ENCODE measurements at places on chromosomes 16 and 17.
A peak's percentile ranks its signal among the peaks of the same experiment; 100 is the strongest.

GRCh38 chr17:82752371-82753200 lies 721 bp downstream of the TBCD start:
- no peak for DNase-seq

DNA sequence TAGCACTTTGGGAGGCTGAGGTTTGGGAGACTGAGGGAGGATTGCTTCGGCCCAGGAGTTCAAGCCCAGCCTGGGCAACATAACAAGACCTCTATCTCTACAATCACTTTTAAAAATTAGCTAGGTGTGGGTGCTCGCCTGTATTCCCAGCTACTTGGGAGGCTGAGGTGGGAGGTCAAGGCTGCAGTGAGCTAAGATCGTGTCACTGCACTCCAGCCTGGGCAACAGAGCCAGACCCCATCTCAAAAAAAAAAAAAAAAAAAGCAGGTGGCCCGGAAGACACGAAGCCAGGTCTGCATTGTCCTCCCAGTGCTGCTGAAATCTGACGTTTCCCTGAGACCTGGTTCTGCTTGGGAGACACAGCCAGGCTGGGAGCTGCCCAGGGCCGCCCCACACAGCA lies 18.8 kb upstream of the TIMP2 start:
- no peak for DNase-seq

GRCh38 chr16:15038689-15039088 lies 17.2 kb downstream of the NTAN1 start:
- DNase-seq = no peak

DNA sequence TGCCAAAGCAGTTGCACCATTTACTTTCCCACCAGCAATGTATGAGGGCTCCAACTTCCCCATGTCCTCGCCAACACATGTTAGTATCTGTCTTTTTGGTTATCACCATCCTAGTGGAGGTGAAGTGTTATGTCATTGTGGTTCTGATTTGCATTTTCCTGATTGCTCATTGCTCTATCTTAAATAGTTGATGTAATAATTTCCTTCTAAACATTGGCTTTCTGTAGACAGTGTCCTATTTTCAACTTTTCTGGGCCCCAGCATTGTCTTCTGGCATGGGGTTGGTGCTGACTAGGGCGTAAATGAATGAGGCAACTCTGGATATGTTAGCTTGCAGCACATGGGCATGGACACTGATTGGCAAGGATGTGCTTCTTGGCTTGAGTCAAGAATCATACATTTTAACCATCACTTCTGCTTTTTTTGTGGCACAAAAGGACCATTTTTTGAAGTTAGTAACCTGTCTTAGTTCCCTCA lies 25.1 kb downstream of the PLCG2 start:
- DNase-seq = no peak

- no peak for DNase-seq
Measured at GRCh38 chr16:72841506-72841905, 206.4 kb downstream of the ZFHX3 start.

DNA sequence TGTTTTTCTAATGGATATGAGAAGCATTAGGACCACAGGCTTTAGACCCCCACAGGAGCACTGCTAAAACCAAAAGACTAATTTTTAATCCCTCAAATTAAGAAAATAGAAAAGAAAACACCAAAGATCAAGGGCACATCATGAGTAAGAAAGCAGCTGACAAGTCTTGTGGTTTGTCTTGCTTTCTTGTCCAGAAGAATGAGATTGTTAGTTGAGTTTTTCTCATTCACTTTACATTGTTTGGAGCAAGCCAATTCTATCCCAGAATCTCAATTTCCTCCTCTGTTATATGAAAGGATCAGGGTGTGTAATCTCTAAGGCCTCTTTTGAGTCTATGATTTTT lies 899.0 kb downstream of the KCNJ2 start:
- DNase-seq = no peak

GRCh38 chr17:59964482-59965328 lies at the start of gene RNFT1:
Gene RNFT1, minus strand, starts transcription at chr17:59964740. Its CDS starts 77 bp downstream, at chr17:59964663.
- DNase-seq = peak; percentile 80

DNA sequence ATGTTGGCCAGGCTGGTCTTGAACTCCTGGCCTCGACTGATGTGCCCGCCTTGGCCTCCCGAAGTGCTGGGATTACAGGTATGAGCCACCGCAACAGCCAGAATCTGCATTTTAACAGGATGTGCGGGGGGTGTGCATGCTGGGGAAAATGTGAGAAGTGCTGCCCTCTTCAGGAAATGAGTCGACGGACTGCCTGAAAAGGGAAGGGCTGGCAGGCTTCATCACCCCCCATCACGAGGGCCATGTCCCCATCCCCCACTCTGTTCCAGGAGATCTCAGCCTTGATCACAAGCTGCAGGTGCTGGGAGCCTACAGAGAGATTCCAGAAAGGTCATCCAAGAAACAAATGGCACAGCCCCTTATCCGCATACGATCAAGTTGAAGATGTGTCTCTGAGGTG lies 195.3 kb upstream of the RPL38 start:
- no peak for DNase-seq

- DNase-seq = no peak
Measured at GRCh38 chr17:50863931-50864330, 2.2 kb downstream of the TOB1 start.

DNA sequence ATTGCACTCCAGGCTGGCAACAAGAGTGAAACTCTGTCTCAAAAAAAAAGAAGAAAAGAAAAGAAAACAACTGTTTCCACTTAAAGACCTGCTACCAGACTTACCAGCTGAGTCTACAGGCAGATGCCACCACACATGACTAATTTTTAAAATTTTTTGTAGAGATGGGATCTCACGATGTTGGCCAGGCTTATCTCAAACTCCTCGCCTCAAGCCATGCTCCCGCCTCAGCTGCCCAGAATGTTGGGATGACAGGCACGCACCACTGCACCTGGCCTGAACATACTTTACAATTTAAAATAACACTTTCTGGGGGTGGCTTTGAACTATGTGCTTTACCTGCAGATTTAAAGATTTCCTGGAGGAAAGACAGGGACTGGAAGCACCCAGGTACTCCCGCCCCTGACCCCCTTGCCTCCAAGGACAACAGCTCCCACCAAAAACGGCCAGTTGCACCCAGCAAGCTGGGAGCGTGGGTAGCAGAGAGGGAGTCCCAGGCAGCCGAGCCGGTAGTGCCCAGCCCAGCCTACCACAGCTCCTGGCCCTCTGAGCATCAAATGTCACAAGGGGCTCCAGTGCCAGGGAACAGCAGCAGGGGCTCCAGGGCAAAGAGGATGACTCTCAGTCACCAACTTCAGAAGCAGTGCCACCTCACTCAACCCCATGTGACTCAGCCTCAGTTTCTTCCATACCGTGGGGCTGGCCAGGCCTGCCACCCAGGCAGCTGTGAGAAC lies 262.9 kb downstream of the PARN start:
- DNase-seq = no peak
